ENCODE measurements at places on chromosomes 6 and 20. TPM values are rescaled to one million over a fixed set of nuclear protein-coding genes. Genes with fewer than 3 reads are reported as not detected.

ZSCAN12 gene
- polyA plus RNA-seq = 7.7 TPM

GMDS gene
- polyA plus RNA-seq = 58.9 TPM

DNA sequence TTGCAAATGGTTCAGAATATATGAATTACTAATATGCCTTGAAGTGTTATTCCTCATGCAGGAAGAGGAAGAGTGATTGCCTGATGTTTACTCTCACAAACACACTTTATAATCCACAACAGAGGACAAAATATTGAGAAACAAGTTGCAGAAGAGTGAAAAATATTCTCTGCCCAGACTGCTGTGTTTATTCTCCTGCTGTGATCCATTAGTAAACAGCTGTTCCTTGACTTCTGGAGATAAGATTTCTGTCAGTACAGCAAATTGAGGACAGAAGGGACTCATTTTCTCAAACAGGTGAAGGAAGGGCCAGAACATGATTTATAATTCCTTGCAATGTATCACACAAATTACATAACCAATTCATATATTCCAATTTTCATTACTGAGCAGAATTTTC is 148.0 kb downstream of the EPM2A start:
- H3K27ac ChIP-seq = no peak overlapping the region
- no peak overlapping the region for H3K4me3 ChIP-seq
- no peak for DNase-seq
- no peaks in the 10 kb centered on the region for H3K27me3 ChIP-seq
- H3K36me3 ChIP-seq = no peaks in the 10 kb centered on the region

DNA sequence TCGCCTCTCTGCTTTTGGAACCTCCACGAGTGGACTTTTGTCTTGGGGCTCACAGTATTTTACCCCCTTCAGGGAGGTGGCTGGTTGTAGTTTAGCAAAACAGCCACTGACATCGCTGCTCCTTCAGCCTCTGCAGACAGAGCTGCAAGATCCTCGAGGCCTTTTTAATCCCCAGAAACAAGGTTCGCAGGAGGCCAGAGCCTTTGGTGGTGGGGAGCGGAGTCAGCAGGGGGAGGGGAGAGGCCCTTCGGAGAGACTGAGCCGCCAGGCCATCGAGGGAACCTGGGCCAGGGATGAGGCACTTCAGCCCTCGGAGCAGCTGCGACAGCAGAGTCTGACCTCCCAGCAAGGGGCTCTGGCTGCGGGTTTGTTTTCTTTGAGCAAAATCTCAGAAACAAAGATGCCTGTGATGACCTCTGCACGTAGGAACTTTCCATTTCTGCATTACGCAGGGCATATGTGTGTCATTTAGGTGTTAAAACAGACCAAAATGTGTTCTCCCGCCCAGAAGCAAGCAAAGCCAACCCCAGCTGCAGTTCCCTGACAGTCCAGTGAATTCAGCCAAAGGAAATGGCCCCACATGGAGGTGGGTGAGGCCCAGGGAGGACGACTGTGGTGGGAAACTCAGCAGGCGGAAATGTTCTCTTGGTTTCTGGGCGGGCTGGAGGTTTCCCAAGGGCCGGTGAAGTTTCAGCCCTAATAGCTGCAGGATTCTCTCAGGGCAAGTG is 171.2 kb upstream of the SULF2 start:
- no peak overlapping the region for H3K27ac ChIP-seq
- no peaks in the 10 kb centered on the region for H3K36me3 ChIP-seq
- H3K4me1 ChIP-seq = no peaks in the 10 kb centered on the region
- no peak overlapping the region for H3K4me3 ChIP-seq
- H3K27me3 ChIP-seq = no peaks in the 10 kb centered on the region
- peak; percentile 25 for DNase-seq

DNA sequence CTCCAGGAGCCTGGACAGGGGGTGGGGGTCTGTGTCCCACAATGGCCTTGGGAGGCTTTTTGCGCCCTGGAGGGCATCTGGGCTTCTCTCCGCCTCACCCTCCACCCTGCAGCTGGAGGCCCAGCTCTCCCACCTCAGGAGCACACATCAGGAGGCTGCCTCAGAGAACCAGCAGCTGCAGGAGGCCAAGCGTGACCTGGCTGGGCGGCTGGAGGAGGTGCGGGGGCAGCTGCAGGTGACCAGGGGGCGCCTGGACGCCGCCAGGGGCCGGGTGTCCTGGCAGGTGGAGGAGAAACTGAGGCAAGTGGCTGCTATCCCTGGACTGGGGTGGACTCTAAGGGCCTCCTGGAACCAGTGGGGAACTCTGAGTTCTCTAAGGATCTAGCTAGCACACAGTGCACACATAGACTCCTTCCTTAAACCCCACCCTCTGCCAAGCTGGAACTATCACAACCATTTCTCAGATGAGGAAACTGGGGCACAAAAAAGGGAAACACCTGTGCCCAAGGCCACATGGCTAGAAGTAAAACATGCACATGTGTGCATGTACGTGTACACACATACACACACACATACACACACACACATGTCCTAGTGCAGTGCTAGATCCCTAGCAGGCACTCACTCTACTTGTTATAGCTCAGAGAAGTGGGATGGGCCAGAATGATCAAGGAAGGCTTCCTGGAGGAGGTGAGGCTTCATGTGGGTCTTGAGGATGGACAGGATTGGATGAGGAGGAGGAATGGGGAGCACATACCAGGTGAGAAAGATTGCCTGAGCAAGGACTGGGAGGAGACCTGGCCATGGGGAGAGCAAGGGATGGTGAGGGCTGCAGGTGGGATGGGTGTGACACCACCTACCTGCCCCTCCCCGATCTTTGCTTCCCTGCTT is 22.9 kb downstream of the RAB44 start:
- no peaks in the 10 kb centered on the region for H3K27me3 ChIP-seq
- H3K4me3 ChIP-seq = no peak overlapping the region

Measured in large intestine (tissue), 12 donors.